ENCODE measurements at places on chromosomes 7 and 10.

DNA sequence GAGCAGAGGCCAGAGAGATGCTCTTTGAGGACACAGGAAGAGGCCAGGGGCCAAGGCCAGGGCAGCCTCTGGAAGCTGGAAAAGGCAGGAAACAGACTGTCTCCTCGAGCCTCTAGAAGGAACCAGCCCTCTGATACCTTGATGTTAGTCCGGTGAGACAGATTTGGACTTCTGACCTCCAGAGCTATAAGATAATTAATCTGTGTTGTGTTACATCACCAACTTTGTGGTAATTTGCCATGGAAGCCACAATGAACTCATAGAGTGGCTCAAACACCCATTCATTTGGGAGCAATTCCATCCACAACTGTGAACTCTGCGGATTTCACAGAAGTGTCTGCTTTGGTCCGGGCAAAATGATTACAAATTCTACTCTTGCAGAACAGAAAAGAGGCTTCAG, 48.7 kb downstream of the OAT start:
- no peak for DNase-seq

DNA sequence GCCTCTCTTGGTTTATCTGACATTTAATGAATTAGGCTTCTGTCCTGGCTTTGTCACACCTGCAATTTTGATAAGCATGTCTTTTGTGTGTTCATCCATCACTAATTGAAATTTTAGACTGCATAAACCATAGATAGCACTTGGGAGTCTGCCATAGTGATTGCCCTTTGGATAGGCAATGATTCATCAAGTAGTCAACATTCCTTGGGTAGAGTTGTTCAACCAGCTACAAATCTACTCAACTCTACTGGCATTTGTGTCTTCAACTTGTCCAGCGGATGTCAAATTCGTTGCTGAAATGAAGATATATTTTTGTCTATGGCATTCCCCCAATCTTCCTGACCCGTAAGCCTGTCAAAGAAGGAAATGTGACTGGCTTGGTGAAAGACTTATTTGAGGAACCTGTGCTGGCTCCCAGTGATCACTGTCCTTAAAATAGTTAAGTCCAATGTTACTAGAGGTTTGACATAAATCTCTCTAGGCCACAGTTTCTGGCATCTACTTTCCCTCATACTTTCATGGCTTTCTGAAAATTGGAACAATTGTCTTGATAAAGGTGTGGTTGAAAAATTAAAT, 33.7 kb upstream of the CREB5 start:
- DNase-seq: no peak

GRCh38 chr7:44769776-44770294, 21.2 kb downstream of the ZMIZ2 start:
- DNase-seq: no peak

DNA sequence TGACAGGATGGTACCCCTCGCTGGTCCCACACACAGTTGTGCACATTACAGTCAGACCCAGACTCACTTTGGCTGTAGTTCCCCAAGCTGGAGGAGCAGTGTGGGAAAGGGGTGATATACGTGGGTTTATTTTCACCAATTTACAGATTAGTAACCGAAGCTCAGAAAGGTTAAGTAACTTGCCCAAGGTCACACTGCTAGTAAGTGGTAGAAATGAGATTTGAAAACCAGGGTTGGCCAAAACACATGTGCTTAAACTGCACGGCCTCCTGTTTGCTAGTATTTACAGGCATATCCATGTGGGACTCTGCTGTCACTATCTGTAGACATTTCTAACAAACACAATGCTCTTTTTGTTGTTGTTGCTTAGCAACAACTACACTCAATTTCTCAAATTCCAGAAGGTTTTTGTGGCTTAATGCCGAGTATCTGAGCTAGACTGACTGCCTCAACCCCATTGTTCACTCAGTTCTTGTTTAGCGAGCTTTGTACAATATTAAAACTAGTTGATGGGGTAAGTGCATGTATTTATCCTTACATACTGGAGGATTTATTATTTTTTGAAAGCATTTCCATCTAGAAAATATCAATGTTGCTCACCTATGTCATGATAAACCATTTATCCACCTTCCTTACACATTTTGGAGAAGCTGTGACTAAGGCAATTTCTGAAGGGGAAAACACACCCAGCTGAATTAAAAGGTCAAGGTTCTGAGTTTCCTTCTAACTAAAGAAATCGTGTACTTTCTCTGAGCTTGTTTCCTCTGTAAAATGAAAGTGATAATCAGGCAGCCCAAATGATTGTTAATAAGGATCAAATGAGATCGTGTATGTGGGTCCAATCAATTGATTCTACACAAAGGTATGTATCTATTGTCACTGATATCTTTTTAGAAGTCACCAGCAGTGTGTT, 5.3 kb upstream of the TMEM139 start:
- DNase-seq: no peak

DNA sequence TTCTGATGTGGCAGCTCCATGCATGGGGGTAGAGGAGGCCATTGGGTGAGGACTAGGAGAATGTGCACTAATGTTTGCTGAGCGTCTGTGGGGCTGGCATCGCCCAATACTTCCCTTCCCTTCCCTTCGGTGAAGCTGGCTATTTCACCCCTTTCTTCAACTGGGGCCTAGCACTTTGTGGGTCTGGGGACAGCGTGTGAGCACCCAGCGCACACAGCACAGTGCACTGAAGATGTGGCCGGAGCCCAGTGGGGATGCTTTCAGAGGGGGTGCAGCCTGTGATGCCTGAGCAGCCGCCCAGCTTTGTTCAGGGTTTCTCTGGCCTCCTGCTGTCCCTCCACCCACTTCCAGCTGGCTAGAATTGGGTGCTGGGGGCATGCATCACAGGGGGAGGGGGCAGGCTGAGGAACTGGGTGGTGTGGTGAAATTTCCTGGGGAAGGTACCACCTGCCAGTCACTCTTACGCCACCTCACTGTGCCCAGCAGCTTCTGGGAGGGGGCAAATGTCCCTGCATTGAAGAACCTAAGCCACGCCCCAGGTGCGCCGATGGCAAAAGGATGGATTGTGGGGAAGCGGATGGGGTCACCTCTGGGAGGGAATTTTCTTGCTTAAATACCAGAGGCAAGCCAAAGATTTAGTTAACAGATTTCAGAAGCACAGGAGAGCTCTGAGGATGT, 45.5 kb downstream of the CLEC2L start:
- DNase-seq: no peak

DNA sequence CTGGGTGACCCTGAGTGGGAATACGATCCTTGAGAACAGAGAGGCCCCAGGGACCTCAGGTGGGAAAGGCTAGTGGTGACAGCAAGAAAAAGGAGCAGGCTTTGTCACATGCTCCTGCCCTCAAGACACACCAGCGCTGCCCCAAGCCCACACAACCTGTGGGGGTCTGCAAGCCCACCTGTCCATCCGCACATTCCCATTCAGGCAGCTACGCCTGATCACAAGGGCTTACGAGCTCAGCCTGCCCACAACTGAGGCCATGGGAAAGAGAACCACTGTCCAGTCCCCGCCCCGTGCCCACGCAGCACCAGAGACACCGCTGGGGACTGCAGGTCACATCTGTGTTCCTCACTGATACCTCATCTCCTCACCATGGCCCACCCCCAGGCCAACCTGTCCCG, 26.7 kb downstream of the EBF3 start:
- DNase-seq: no peak

DNA sequence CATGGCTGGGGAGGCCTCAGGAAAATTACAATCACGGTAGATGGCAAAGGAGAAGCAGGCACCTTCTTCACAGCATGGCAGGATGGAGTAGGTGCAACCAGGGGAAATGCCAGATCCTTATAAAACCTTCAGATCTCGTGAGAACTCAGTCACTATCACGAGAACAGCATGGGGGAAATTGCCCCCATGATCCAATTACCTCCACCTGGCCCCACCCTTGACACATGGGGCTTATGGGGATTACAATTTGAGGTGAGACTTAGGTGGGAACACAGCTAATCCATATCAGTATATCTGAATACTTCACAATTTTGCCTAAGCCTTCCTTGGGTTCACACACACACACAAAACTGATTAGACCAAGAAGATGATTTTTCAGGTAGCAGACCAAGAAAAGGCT, 145.1 kb upstream of the COL1A2 start:
- no peak for DNase-seq

GRCh38 chr10:129171812-129172211, 295.2 kb upstream of the MGMT start:
- no peak for DNase-seq

DNA sequence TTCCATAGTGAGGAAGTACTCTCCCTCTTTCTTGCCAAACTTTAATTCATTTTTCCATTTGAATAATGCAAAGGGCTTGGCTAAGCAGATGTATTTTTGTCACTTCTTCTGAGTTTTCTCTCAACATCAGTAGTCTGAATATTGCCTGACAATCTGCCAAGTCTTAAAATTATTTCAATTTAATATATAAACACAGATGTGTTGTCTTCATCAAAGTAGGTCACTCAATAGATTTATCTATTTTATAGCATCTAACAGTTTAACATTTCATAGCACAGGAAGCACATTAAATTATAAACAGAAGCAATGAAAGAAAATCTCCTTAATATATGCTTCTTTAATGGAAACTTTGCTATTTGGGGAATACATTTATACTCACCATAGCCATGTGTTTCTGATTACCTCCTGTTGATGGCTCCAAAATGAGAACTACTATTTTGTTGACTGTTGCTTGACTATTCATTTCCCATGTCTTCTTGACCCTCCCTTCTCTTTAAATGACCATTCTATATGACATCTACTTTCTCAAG, 4.5 kb downstream of the CPED1 start:
- no peak for DNase-seq

DNA sequence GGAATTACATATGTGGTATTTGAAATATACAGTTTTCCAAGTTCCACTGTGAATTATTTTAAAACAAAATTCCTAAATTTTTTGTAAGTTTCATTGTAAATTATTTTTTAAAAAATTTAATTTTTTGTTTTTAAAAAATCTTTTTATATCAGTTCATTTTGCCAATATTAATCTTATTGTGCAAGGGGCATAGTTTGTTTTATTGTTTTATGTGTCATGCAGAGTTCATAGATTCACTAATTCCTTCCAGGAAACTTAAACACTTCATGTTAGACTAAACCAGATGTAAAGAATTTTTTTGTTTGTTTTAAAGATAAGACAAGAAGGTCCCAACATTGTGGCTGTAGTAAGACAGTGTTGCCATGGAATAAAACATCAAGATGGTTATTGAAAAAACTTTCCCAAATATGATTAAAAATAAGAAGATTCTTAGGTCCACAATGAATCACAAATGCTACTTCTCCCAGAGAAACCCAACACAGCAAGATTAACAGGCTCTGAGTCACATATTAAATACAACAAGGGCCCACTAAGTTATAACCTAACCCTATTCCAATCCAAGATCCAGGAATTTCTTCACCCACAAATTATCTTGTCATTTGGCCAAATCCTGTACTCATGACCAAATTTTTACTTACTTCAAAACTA, 464.7 kb upstream of the IGFBP3 start:
- DNase-seq: no peak

Measured in NCI-H146 (cell line).